ENCODE measurements at places on chromosomes 1 and 21.

GRCh38 chr1:59151860-59152259 lies 145.0 kb upstream of the FGGY start:
- DNase-seq = no peak

DNA sequence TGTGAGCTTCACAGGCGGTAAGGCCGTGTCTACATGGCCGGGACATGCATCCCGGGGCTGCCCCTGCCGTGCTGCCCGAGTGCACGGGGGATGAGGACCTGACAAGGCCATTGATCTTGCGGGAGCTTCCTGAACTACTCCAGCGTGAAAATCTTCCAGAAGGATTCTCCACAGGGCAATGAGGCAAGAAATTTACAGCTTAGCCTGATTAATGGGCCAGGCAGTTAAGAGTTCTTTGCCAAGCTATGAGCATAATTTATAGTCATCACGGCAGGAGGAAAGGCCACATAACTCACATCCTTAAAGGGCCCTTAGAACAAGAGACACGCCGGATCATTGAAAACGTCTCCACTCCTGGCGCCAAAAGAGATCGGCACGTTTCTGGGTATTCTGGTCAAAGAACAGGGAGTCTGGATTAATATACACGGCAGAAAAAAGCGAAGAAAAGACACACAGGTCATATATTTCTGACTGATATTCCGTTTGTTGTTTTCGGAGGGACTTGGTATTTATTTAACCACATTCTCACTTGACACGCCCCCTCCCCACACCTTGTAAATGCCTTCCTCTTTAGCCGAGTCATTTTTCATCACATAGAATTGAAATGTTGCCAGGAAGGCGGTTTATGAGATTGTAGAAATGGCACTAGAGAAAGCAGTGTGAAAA lies 180.5 kb downstream of the DYRK1A start:
- no peak for DNase-seq

- DNase-seq = peak; percentile 63
Observed at GRCh38 chr1:150995896-150996295, 10.8 kb downstream of the MINDY1 start.

- DNase-seq = no peak
Observed at GRCh38 chr21:25343774-25344545, 263.3 kb downstream of the MRPL39 start.

- DNase-seq = no peak
Observed at GRCh38 chr1:6747674-6748073, 37.6 kb upstream of the CAMTA1 start.

GRCh38 chr1:216670118-216670883 lies 52.9 kb downstream of the ESRRG start:
- DNase-seq = no peak

DNA sequence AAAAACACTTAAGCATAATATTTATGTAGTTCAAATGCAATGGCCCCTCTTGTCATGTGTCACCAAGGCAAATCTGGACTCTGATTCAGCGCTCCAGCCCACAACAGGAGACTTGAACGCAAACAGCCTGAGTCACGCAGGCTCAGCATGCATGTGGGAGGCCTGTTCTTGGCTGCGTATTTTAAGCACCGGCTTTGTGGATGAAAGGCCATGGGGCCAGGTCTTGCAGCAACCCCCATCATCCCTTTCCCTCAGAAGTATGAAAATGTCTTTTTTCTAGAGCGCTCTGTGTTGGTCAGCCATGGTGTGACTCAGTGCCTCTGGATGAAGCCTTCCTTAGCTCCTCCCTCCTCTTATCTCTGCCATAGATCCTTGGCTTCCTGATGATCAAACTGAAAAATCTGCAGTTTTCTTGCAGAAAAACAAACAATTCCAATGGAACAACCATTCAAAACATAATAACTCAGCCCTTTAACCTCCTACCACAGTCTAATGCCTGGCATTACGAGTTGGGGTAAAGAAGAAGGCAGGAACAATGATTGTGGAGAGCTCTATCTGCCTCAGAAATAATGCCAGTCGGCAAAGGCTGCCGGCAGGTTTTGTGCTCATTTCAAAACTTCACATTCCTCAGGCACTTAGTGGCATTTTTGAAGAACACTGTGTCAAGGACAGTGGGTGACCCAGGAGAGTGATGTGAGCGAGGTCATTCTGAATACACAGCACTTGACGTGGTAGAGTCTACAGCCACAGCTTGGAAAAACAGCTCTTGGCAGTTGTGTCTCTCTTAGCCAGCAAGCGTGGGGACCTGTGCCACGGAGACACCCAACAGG lies 167.5 kb downstream of the CLIC6 start:
- peak; percentile 70 for DNase-seq

DNA sequence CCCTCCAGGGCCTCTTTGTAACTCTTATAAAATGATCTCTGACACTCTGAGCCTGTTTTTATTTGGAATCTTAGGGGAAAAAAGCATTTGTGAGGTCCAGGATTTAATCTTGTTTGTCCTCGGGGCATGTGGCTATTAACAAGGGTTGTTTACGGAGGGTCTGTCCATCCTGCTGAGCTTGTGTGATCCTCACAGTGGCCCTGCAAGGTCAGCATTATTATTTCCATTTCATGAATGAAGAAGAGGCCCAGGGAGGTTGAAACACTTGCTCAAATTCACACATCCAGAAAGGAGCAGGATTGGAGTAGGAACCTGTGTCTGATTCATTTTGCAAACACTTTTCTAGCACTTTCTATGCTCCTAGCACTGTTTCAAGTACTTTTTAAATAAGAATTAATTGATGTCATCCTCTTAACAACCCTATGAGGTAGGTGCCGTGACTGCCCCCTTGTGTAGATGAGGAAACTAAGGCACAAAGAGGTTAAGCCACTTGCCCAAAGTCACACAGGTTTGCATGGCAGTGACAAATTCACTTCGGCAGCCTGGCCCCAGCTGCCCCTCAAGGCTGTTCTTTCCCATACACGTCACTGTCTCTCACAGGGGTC lies 178.9 kb downstream of the MIS18A start:
- DNase-seq = no peak

GRCh38 chr1:54271341-54271740 lies 71.4 kb downstream of the MRPL37 start:
- DNase-seq = no peak

GRCh38 chr1:205998457-205999241 lies 4.5 kb downstream of the RAB7B start:
- DNase-seq = no peak

GRCh38 chr1:9869831-9870251 lies 40.2 kb downstream of the CTNNBIP1 start:
- DNase-seq = no peak

- DNase-seq = no peak
Observed at GRCh38 chr1:22123901-22124404, 18.9 kb downstream of the WNT4 start.

- no peak for DNase-seq
Observed at GRCh38 chr1:243902100-243902499, 52.1 kb upstream of the AKT3 start.

GRCh38 chr1:109969146-109969829 lies 15.3 kb upstream of the AHCYL1 start:
- DNase-seq = no peak

GRCh38 chr1:32759997-32760623 lies 57.0 kb downstream of the YARS1 start:
- DNase-seq = peak; percentile 74

DNA sequence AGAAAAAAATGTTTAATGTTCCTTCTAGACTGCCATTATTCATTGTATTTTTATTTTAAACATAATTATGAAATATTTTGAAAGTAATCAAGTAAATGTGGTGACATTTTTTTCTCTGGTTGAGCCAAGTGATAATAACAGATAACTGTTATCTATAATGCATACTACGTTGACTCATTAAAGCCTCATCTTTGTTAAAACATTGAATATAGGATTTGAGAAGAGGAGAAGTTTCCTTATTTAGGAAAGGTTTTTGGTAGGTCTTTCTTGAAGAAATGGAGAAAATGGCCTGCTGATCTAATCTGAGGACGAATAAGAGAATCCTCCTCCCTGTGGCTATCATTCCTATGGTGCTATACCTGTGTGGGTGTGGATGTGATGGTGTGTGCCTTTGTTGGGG lies 89.0 kb downstream of the NFIA start:
- no peak for DNase-seq

DNA sequence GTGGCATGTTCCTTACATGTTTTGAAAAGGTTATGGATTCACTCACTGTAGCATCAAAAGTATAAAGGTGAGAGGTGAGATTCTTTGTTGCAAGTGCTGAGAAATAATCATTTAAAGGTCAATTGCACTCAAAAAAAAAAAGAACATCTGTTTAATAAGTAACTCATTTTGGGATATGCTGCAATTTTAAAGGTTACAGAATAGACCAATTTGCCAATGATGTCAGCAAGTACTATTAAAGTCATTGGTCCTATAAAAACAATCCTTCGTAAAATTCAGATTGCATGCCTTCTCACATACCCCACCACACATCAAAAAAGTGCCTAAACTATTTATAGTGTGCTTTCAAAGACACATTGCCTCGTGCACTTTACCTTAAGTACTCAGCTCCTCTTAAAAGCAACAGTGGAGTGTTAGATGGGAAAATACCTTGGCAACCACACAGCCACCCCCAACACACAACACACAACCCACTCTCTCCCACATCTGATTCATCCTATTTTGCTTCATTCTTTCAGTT lies 218.2 kb upstream of the ADGRL2 start:
- DNase-seq = no peak

- no peak for DNase-seq
Observed at GRCh38 chr1:239819096-239819495, 272.6 kb upstream of the FMN2 start.

DNA sequence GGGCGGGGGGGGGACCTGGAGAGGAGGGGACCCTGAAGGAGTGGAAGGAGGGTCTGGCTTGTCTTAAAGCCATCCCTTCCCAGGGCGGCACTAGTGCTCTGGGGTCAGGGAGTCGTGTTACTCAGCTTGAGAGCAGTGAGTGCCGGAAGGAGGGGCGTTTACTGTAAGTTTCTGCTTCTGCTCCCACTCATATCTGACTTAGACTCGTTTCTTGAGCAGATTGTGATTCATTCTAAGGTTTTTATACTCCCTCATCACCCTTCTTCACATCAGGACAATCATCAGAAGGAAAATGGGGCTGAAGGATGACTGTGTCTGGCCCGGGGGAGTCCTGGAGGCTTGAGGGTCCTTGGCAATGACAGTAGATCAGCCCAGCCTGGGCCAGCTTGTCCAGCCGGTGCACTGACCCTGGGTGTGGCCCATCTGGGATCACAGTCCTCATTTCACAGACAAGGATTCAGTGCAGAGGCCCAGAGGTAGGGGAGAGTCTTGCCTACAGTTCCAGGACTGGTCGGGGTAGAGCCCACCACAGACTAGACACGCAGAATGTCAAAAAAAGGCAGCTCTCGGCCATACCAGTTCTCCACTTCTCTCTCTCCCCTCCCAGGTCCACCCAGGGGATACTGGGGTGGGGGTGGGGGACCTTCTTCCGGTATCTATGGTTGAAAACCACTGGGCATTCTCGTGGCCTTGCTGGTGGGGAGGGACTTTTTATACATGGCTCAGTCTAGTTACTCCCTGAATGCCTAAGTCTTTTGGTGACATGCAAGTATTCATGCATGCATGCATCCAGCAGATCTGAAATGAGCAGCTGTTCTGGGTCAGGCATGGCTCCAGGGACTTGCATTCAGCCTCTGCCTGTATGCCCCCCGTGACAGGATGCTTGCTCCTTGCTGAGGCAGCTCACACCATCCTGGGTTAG lies 5.1 kb downstream of the TNFRSF8 start:
- peak; percentile 31 for DNase-seq

DNA sequence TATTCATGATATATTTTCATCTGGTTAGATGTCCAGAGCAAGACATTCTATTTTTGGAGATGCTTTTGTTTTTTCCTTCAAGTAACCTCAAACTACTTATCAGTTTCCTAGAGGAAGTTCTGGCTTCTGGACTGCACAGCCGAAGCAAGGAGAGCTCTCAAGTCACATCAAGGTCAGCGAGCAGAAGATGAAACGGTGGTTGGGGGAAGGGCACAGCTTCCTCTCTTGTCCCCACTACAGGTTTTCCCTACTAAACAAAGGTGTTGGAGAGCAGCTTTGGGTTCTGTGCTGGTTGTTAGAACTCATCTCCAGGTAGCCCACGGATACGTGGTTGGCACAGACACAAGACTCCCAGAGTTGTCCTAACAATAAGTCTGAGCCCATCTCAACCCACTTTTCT lies 5.1 kb upstream of the PLEKHO1 start:
- DNase-seq = no peak

DNA sequence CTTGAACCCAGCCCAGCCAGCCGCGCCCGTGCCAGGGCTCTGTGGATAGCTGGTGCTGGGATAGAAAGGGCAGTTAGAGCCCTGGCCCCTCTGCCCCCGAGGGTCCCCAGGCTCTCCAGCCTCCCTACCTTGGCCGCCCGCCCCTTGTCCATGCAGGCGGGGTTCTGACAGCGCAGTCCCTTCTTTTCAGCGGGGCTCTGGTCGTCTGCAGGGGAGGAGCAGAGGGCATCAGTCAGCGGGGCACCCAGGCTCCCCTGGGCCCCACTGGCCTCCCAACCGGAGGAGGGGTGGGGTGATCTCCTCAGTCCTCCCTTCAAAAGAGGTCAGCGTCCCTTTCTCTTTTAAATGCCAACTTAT lies 4.9 kb upstream of the PLEKHG5 start:
- DNase-seq = no peak

- DNase-seq = no peak
Observed at GRCh38 chr1:228543396-228543795, 56.2 kb downstream of the RNF187 start.

DNA sequence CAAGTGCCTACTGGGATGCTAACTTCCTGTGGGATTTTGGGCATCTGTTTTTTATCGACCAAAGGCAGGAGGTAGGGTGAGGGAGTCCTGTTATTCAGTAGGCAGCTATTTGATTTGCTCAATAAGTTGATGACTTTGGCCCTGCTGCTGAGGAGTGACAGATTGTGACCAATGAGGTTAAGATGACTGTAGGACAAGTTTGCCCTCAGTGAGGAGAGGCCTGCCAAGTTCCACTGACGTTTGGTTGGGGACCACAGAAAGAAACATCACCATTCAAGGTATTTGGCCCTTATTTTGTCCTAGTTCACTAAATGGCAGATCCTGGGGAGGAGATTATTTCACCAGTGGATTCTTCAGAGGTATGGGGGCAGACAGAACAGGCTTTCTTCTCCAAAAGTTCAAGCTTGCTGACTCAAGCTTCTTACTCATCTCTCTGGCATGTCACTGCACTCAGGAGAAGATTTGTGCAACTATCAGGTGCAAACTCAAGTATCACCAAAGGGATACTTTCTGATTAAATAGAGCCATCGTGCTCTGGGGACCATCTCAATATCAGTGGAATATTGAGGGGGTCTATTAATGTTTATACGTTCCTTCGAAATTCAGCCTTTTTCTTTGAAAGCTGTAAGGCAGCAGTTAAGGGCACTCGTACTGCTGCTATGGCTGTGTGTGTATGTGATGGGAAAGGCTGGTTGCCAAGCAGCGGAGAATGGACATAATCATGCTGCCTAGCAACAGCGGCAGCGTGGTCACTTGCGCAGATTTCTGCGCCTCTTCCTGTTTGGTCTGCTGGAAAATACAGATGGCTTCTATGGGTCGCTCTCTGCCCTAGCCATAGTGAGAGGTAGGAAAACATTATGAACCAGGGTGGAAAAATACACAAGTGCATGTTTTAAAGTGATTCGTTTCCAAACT lies 78.7 kb downstream of the PBX1 start:
- DNase-seq = no peak

Data from uterus (tissue), 4 donors.